ENCODE measurements at places on chromosomes 16 and 17.

DNA sequence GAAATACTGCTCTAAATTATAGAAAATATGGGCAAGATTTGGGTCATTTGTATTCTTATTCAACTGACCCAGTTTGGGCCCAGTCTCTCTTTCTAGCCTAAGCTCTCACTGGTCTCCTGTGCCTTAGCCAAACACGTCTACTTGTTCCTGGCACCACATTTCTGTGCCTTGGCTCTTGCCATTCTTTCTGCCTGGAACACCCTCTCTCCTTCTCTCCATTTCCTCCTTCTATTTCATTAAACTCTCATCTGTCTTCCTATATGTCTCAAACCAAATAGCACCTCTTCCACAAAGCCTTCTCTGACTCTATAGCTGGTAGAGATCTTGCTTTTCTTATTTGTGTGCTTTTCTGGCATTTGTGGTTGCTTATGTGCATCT, 37.7 kb upstream of the NUFIP2 start:
- no peak for DNase-seq

DNA sequence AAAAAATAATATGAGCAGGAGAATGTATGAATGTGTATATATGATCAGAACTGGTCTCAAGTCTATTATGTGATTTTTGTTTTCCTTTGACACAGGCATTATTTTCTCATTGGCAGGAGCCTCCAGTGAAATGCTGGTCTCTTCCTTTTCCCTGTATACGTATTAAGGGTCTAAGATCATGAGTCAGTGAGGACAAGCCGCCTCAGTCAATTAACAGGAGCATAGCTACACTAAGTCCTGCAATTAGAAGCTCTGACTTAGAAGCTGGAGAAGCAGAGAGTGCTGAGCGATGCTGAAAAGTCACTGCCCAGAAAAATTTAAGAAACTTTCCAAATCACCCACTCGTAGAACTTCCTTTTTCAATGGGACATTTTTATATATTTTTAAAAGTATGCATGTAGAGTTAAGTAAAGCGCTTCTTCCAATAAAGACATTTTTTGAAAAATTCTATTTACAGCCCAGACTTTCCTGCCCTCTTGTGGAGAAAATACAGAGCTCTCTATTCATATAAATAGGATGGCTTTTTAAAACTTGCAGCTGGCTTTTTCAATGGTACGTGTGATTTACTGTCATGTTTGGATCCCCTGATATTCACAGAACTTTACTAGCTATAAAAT, 70.2 kb upstream of the PSMD7 start:
- peak; percentile 3 for DNase-seq

GRCh38 chr16:25141648-25142047, 30.1 kb downstream of the LCMT1 start:
- no peak for DNase-seq

DNA sequence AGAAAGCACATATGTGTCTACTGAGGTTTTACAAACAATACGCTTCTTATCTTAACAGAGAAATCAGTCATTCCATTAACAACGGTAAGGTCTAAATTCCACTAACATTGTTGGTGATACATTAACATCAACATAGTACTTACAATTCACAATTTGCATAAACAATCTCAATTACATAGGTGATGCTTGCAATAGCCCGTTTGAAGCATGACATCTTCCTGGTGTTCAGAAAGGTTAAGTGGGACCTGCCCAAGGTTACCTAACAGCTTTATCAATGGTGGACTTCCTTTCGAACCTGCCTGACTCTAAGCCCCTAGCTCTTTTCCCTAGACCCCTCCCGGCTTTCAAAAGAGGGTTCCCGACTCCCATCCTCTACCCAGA, 699 bp downstream of the FAM222B start:
- no peak for DNase-seq
